Stimulated activated CD4-positive, alpha-beta T cell treated with anti-CD3 and anti-CD28 coated beads, Interleukin-15, amount 100 ng/mL, for 24 hours (primary cell): ENCODE measurements at places on chromosomes 12 and 14.

DNA sequence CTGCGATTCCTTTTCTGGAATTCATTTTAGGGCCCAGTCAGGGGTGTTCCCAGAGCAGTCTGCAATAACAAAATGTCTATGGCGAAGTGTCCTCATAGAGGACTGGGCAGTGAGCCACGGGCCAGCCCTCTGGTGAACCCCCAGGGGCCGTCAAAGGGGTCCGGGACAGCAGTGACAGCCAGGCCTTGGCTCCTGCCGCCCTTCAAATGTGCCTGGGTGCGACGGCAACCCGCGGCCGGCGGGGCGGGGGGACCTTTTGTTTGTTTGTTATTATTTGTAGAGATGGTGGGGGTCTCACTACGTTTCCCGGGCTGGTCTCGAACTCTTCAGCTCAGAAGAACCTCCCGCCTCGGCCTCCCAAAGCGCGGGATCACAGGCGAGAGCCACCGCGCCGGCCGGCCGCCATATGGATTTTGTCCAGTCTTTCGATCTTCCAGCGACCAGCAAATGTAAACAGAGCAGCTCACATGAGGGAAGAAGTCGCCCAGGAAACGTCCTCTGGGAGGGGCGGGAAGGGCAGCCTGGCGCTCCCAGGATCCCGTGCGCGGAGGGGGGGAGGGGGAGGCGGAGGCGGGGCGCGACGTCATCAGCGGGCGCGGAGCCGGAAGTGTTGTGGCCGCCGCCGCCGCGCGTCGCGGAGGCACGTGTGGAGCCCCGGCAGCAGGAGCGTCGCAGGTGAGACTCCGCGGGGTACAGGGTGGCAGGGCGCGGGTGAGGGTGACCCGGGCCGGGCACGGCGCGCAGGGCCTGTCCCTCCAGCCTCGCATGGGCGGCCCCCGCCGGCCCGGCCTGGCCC lies at the start of gene TRMT61A:
TSS of gene TRMT61A (plus strand) at position 610 of the 796 bp plus-strand sequence. CDS start 783 bp downstream, outside the sequence.
- peak; percentile 79 for DNase-seq

GRCh38 chr12:97642911-97643310 lies 180.3 kb downstream of the RMST start:
- DNase-seq, result no peak

DNA sequence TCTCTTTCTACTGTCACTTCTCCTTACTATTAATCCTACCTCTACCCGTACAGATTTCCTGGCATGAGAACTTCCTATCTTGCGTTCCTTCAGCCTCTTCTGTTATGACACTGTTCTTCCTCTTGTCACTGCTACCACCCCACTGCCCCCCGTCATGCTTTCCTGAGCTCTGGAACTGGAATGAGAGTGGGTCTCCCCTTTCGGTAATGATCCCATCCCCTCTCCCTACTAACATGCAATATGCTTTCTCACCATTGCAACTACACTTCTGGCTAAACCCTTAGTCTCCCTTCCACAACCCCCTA lies 4.9 kb upstream of the AP1G2 start:
- no peak for DNase-seq

DNA sequence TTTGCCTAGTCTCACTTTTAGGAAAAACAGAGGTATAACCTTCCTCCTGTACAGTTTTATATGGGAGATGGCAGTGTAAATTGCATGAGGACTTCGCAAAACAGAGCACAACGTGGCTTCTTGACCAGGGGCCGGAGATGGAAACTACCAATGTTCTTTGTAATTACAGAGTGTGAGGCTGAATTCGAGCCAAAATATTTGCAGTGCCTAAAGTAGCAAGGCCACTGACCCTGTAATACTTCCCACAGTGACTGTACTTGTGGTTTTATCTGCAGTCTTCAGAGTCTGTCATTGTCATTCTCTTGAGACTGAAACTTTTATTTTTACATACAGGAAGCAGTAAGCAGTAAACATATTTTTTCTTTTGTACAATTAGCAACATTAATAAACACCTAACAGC lies 98.9 kb downstream of the RERG start:
- no peak for DNase-seq

DNA sequence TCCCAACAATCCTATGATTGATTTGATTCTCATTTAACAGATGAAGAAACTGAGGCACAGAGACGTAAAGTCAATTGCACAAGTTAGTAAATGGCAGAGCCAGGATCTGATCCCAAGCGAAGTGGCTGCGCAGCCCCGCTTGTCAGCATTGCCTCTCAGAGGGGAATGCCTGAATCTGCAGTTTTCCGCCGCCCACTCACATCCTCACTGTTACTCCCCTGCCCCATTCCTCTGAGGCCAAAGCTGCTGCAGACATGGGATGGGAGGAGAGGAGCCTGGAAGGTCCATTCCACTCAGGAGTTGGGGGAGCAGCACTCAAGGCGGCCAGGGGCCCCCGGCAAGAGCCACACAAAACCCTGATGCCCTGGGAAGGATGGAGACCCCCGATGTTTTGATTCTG lies 1.0 kb downstream of the NRIP2 start:
- no peak for DNase-seq

DNA sequence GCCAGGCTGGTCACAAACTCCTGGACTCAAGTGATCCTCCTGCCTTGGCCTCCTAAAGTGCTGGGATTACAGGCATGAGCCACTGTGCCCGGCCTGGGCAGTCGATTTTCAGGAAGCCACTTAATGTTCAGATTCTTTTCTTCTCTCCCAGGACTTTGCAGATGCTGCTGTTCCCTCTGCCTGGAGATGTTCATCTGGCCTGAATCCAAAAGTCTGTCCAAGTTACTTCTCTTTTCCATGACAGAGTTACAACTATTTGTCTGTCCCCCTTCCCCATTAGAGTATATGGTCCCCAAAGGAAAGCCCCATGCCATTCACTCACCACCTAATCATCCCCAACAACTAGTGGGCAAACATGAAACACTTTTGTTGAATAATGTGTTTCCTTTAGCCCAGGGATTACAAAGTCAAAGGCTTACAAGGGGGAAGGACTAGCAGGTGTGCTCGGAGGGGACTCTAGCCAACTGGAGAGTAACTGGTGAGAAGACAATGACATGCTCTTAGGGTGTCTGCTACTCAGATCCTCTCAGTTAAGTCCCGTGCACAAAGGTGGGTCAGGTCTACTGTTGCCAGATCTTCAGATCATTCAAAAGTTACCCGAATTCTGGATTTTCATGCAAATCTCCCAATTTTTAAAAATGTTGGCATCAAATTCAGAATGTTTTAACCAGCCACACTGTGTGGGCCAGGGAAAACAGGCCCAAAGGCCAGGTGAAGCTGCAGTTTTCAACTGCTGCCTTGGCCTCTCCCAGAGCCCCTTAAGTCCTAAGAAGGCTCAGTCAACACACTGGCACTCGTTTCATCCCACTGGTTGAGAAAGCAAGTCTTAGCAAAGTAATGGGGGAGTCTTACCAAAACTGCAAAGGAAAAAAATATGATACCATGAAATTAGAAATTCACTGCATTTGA lies 29.6 kb downstream of the NUDT4 start:
- DNase-seq, result no peak

- no peak for DNase-seq
These were observed 35.2 kb downstream of the SCARB1 start for GRCh38 chr12:124828264-124829007.

DNA sequence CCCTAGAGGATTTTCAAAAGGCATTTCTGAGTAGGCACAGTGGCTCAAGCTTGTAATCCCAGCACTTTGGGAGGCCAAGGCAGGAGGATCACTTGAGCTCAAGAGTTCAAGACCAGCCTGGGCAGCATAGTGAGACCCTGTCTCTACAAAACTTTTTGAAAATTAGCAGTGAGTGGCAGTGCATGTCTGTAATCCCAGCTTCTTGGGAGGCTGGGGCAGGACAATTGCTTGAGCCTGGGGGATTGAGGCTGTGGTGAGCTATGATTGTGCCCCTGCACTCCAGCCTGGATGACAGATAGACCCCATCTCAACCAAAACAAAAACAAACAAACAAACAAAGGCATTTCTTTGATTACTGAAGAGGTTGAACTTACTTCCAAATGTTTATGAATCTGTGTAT lies 201.4 kb downstream of the KIF26A start:
- no peak for DNase-seq

GRCh38 chr12:105084251-105085250 lies at the start of gene ALDH1L2:
ALDH1L2 (minus strand) TSS chr12:105084458; CDS start chr12:105084436, 22 bp downstream.
- peak; percentile 73 for DNase-seq

DNA sequence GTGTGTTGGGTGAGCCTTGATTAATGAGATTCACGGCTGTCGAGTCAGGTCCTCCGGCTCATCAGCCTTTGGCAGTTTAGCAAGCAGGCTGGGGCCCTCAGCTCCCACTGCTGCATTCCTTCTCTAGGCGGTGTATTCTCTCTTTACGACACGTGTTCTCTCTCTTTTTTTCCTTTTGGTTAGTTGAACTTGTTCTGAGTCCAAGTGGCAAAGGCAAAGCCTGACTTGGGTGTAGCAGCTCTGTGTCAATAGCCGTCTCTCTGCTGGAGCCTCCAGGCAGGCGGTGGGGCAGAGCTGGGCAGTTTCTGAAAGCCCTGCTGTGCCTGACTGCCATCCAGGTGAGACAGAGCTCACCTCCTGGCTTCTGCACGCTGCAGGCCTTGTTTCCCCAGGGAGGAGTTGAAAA lies 46.6 kb downstream of the SUSD6 start:
- no peak for DNase-seq
